H9 (cell line): ENCODE measurements at places on chromosomes 13 and 19. TPM values are rescaled to one million over a fixed set of nuclear protein-coding genes. Genes with fewer than 3 reads are reported as not detected.

The KLK12 gene
- not detected in 2 replicates for total RNA-seq

DNA sequence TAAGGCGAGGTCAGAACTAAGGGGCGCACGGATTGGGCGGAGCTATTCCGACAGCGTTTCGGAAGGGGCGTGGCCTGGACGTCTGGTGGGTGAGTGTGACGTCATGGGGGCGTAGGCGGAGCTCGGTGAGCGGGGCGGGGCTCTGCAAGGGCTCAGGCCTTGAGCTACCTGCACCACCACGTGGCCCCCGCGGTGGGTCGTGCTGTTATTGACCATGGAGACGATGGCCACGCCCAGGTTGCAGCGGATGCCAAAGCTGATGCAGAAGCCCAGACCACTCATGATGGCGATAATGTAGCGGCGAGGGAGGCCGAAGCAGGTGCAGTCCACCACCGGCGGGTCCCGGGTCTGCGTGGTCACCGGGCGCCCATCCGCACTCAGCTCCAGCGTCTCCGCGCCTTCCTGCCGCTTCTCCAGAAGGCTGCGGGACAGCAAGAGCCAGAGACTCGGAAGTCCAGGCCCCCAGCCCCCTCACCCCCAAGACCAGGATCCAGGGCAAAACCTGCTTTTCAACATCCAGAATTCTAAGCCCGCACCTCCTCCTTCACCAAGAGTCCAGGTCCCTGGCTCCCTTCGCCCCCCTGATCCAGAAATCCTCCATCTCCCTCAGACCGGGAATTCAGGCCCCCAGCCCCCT is 4.8 kb downstream of the SLC17A7 start:
- H3K27me3 ChIP-seq = peaks cover 36% of the 10 kb centered on the region; the same call in 1 of the 2 replicates
- no peak overlapping the region for H3K27ac ChIP-seq
- no peaks in the 10 kb centered on the region for H3K4me1 ChIP-seq
- DNase-seq = peak; percentile 98

The TUBB4A gene
- 19.5 and 20.3 TPM in 2 replicates for total RNA-seq

- no peak overlapping the region for H3K27ac ChIP-seq
- DNase-seq = peak; percentile 95
- peaks cover 1% of the 10 kb centered on the region; the same call in 1 of the 2 replicates for H3K4me1 ChIP-seq
- no peak overlapping the region for H3K4me3 ChIP-seq
- peaks cover 3% of the 10 kb centered on the region; the same call in 1 of the 3 replicates for H3K36me3 ChIP-seq
- no peaks in the 10 kb centered on the region for H3K27me3 ChIP-seq
Observed at GRCh38 chr13:110455941-110456340, 105.6 kb downstream of the RAB20 start.

The RNASEH2A gene
- total RNA-seq = 79.5 and 86.0 TPM in 2 replicates

DNA sequence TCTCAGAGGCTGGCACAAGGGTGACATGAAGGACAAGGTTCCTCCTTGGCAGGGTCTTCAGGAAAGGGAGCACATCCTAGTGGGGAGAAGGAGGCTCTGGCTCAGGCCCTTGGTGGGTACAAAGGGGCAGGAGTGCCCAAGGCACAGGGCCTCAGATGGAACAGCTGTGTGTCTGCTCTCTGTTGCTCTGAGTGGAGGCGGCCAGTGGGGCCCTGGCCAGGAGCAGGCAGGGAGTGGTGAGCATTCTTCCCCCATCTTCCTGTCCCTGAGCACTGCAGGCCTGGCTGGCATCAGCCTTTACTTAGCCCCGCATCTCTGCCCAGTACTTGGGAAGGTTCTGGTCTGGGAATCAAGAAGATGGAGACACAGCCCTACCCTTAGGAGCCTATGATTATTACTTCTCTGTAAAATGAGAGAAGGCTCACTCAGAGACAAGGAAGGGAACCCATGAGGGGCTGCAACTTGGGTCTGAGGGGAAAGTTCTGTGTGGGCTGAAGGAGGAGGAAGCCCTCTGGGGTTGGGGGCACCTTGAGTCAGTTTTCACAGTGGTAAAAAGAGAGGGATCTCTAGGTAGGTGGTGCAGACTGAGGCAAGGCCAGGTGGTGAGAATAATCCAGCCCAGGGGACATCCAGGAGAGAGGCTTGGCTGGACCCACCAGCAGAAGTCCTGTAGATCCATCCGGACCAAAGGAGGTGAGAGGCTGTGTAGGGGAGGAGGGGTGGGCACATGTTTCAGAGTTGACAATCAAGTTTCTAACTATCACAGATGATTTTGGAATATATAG is 173.5 kb downstream of the TSHZ3 start:
- H3K27me3 ChIP-seq = no peaks in the 10 kb centered on the region
- H3K36me3 ChIP-seq = no peaks in the 10 kb centered on the region
- peaks cover 3% of the 10 kb centered on the region; the same call in 1 of the 2 replicates for H3K4me1 ChIP-seq
- no peak overlapping the region for H3K4me3 ChIP-seq
- DNase-seq = no peak

DNA sequence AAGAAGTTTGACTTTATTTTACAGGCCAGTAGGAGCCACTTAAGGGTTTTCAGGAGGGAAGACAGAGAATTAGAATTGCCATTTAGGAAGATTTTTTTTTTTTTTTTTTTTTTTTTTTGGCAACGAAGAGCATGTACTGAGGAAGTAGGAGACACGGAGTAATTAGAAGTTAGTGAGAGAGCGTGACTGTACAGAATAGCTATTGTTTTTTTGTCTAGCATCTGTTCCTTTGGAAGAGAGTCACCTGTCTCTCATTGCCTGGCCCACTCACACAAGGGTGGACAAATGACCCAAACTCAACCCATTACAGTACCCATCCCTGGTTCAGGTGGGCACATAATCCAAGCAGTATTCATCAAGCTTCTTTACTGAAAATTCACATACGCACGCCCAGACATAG is 166.7 kb downstream of the LACC1 start:
- H3K27me3 ChIP-seq = no peaks in the 10 kb centered on the region
- H3K36me3 ChIP-seq = no peaks in the 10 kb centered on the region; the same call in 2 of the 3 replicates
- DNase-seq = no peak
- no peak overlapping the region for H3K27ac ChIP-seq
- H3K4me3 ChIP-seq = no peak overlapping the region

GRCh38 chr13:38743466-38743865 is 56.6 kb downstream of the FREM2 start:
- no peak for DNase-seq
- H3K4me1 ChIP-seq = peaks cover 3% of the 10 kb centered on the region; the same call in 1 of the 2 replicates
- no peaks in the 10 kb centered on the region for H3K27me3 ChIP-seq

DNA sequence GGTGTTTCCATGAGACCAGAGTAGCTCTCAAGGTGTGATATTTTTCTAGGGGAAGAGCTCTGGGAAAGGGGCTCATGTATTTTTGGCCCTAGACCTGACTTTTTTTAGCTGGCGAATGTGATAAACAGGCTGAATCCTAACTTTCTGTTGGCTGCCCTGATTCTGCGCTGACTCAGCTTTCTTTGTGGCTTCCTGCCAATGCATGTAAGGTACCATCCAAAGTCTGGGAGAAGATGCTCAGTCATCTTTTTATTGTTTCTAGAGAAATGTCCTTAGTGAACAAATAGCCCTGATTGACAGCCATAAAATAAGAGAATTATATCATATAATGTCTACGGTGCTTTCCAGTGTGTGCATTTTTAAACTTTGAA is 113.6 kb upstream of the MBNL2 start:
- no peaks in the 10 kb centered on the region for H3K27me3 ChIP-seq
- H3K4me3 ChIP-seq = no peak overlapping the region
- DNase-seq = no peak
- no peaks in the 10 kb centered on the region; the same call in 1 of the 2 replicates for H3K4me1 ChIP-seq
- H3K27ac ChIP-seq = no peak overlapping the region

GRCh38 chr19:40717880-40718773 is 1.2 kb downstream of the ITPKC start:
- H3K36me3 ChIP-seq = peaks cover 16% of the 10 kb centered on the region
- peak; percentile 38 for DNase-seq
- H3K4me1 ChIP-seq = no peaks in the 10 kb centered on the region; the same call in 1 of the 2 replicates
- H3K27me3 ChIP-seq = no peaks in the 10 kb centered on the region

DNA sequence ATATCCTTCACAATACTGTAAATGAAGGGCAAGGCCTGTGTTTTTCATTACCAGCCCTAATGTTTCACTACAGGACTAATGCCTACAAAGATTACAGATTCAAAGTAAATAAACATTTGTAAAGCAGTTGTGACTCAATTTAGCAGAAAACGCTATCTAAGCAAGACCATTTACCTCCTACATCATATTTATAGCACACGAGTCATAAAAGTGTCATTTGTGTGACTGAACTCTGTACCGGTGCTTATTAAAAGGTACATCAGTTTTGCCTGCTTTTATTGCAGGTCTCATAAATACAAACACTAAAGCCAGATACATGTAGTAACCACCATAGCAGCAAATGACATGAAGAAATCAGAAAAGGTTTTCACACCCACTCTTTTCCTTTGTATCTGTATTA is 61.5 kb upstream of the SLC15A1 start:
- H3K27me3 ChIP-seq = no peaks in the 10 kb centered on the region
- no peak overlapping the region for H3K27ac ChIP-seq
- H3K4me3 ChIP-seq = no peak overlapping the region
- H3K4me1 ChIP-seq = peaks cover 2% of the 10 kb centered on the region; the same call in 1 of the 2 replicates
- H3K36me3 ChIP-seq = peaks cover 4% of the 10 kb centered on the region

GRCh38 chr19:55549500-55550320 is 4.4 kb upstream of the SBK3 start:
- no peaks in the 10 kb centered on the region for H3K27me3 ChIP-seq
- peak overlapping the region; percentile 82 for H3K4me3 ChIP-seq
- peak; percentile 67 for DNase-seq
- peaks cover 8% of the 10 kb centered on the region; the same call in 1 of the 2 replicates for H3K4me1 ChIP-seq
- no peak overlapping the region for H3K27ac ChIP-seq

DNA sequence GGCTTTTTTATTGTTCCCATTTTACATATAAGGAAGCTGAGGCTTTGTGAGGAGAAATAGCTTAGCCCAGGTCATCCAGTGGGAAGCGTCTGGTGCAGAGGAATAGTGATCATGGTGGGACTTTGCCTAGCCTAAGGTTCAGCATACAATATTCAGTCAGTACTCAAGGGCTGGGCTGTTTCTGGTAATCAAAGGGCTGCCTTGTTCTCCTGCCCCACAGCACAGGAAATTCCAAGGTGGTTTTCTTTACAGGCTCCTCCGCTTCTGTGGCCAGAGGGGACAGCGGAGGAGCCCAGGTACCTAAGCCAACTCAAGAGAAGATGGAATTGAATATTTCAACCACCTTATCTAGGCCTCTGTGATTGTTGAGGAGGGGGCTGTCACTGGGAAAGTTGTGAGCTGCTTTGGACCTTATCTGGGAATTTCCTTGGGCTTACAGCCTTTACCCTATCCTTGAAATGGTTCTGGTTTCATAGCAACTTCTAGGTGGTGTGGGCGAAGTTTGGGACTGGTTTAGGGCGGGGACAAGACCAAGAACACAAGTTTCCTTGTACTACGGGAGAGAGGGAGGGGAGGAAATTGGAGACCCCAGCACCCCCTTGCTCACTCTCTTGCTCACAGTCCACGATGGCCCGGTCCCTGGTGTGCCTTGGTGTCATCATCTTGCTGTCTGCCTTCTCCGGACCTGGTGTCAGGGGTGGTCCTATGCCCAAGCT is at the start of gene MIA:
Gene MIA (plus strand): TSS at position 606 of the 716 bp plus-strand sequence. CDS start 22 bp downstream, at position 628.
- no peak for DNase-seq
- no peak within 1 kb of the TSS for H3K27ac ChIP-seq
- H3K4me1 ChIP-seq = 0 out of 2 replicates have a peak, but pooled peaks cover 2% of the 10 kb centered on the region
- H3K27me3 ChIP-seq = no peaks in the 10 kb centered on the region

DNA sequence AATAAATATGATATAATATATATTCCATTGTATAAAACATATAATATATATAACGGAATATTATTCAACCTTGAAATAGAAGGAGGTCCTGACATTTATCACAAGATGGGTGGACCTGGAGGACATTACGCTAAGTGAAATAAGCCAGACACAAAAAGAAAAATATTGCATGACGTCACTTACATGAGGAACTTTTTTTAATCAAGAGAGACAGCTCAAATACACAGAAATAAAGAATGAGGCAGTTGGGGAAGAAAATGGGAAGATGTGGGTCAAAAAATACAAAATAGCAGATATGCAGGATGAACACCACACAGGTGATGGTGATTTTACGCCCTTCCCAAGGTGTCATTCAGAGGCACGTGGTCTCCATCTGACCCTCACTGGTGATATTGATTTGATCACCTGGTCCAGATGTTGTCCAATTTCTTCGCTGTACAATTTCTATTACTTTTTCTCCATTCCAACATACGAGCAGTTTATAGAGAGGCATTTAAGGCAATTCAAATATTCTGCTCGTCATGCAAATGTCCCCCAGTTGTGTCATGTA is 513 bp upstream of the ZNF317 start:
- peaks cover 27% of the 10 kb centered on the region for H3K36me3 ChIP-seq
- peak overlapping the region; percentile 98 for H3K4me3 ChIP-seq
- H3K4me1 ChIP-seq = no peaks in the 10 kb centered on the region
- H3K27ac ChIP-seq = no peak overlapping the region

The ZNF66 gene
- 32.9 and 34.0 TPM in 2 replicates for total RNA-seq

GRCh38 chr13:46211116-46211482 is 629 bp upstream of the LRRC63 start:
- no peak overlapping the region for H3K27ac ChIP-seq
- H3K36me3 ChIP-seq = no peaks in the 10 kb centered on the region
- H3K27me3 ChIP-seq = no peaks in the 10 kb centered on the region; the same call in 1 of the 2 replicates
- H3K4me3 ChIP-seq = peak overlapping the region; percentile 64
- H3K4me1 ChIP-seq = no peaks in the 10 kb centered on the region
- DNase-seq = no peak

GRCh38 chr19:46818812-46819211 is 30.4 kb upstream of the SLC1A5 start:
- H3K4me1 ChIP-seq = no peaks in the 10 kb centered on the region
- no peak overlapping the region for H3K4me3 ChIP-seq
- peak; percentile 43 for DNase-seq

The ZNF578 gene
- 5.1 and 5.3 TPM in 2 replicates for total RNA-seq

GRCh38 chr19:18776736-18777135 is 14.4 kb downstream of the COMP start:
- H3K4me3 ChIP-seq = no peak overlapping the region; the same call in 2 of the 3 replicates
- no peak overlapping the region for H3K27ac ChIP-seq
- DNase-seq = no peak
- peaks cover 64% of the 10 kb centered on the region for H3K27me3 ChIP-seq
- H3K4me1 ChIP-seq = no peaks in the 10 kb centered on the region
- H3K36me3 ChIP-seq = no peaks in the 10 kb centered on the region

DNA sequence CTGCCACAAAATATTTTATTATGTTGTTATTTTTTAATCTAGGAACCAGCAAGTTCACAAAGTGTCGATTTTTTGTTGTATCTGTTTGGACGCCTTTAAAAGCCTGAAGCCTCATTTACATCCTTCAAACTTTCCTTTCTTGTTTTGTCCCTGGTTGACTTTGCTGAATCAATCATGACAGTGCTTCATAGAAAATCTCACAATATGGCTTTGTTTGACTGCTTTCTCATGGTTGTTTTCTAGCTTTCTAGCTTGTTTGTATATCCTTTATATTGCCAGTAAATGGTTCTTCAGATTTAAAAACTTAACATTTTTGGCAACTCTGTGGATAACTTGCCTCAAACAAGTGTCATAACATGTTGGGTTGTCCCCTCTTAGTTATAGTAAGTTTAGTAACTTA is 84.1 kb upstream of the ATXN8OS start:
- H3K27ac ChIP-seq = no peak overlapping the region
- H3K4me1 ChIP-seq = no peaks in the 10 kb centered on the region
- H3K27me3 ChIP-seq = no peaks in the 10 kb centered on the region
- no peak overlapping the region for H3K4me3 ChIP-seq
- no peak for DNase-seq
